ENCODE measurements at places on chromosomes 1 and 21.

DNA sequence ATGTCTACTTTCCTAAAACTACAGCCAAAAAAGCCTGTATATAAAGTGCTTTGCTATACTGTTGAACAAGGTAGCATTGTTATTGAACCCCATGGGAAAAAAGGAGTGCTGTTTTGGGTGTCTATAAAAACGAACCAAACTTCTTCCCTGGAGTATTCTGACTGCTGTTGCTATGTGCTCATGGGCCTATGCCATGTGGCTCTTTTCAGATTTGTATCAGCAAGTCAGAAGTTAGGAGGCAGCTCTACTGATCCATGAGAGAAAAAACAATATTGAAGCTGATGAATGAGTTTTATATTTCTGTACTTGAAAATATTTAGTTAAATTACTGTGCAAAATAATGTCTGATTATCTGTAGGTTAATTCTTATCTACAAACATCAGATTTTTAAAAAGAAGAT lies 66.5 kb downstream of the ADGRL2 start:
- no peak for DNase-seq

GRCh38 chr1:26754086-26754874 lies 33.5 kb upstream of the PIGV start:
- no peak for DNase-seq

- DNase-seq: no peak
These were observed 539.5 kb downstream of the MATN1 start for GRCh38 chr1:30183895-30184294.

GRCh38 chr1:99737016-99737415 lies 29.4 kb downstream of the FRRS1 start:
- no peak for DNase-seq

DNA sequence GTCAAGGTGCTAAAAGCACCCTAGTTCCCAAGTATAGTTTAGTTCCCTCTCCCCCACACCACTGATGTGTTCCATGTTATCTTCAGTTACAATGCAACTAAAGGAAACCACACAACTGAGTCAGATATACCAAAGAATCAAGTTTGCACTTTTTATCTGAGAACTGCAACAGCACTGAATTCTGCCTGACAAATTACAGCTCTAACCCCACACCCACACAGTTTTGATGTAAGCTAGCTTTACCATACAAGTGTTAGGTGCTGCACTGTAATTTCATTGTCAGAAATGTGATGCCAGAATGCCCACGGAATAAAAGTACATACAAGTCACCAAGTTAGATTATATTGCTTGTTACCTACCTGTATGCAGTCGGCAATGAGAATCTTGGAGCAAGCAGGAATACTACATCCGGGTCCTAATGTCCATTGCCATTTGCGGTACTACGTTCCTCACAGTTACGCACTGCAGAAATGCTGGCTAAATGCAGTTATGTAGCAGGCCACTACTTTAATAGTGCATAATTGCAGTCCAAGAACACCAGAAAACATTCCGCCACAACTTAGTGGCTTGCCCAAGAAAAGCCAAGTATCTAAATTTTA lies 12.1 kb downstream of the SFPQ start:
- DNase-seq: no peak

- DNase-seq: no peak
These were observed 132.9 kb upstream of the DPYD start for GRCh38 chr1:98053471-98054366.

DNA sequence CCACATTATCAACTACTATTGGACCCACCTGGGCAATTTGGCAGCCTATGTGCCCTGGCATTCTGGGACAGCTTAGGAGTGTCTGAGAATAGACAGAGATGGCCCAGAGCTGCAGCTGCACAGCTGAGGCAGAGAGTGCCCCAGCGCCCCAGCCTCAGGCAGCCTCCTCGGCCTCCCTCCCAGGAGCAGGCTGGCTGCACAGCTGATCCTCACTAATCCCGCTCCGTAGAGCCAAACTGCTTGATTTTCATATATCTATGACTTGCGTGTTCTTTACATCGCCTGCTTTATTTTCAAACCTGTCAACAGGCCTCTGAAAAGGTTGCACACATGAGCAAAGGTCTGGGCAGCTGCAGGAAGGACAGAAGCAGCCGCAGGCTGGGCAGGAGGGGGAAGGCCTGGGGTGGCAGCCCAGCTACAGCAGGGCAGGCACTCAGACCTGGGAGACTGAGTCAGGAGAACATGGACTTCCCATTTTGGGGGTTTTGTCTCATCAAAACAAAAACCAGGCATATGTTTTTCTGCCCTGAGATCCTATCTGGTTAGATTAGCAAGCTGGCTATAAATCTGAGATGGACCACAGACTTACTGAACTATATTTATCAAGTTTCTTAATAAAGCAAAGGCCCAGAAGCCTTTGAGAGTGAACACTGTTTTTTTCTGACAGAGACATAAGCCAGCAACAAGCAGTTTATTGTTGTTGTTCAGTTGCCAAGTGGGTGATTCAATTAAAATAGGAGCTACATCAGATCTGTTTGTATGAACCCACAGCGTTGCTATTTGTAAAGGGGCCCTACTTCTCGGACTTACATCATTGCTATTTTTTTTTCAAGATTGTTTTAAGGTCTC lies 301.8 kb upstream of the DUSP10 start:
- DNase-seq: no peak

Measured in T-helper 22 cell (primary cell).